ENCODE measurements at places on chromosomes 11 and 22.

GRCh38 chr11:57490456-57491248 is 24.9 kb downstream of the SLC43A1 start:
- no peak for DNase-seq

DNA sequence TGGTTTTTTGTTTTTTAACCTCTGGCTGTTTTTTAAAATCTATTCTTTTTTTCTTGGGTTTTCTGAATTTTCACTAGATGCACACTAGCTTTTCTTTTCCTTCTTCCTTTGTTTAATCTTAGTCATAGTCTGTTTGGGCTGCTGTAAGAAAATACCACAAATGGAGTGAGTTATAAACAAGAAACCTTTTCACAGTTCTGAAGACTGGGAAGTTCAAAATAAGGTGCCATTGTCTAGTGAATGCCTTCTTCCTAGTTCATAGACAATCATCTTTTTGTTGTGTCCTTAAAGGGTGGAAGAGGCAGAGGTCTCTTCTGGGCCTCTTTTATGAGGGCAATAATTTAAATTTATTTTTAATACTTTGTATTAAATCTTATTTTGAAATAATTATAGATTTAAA is 532.9 kb upstream of the ANO5 start:
- DNase-seq = no peak

DNA sequence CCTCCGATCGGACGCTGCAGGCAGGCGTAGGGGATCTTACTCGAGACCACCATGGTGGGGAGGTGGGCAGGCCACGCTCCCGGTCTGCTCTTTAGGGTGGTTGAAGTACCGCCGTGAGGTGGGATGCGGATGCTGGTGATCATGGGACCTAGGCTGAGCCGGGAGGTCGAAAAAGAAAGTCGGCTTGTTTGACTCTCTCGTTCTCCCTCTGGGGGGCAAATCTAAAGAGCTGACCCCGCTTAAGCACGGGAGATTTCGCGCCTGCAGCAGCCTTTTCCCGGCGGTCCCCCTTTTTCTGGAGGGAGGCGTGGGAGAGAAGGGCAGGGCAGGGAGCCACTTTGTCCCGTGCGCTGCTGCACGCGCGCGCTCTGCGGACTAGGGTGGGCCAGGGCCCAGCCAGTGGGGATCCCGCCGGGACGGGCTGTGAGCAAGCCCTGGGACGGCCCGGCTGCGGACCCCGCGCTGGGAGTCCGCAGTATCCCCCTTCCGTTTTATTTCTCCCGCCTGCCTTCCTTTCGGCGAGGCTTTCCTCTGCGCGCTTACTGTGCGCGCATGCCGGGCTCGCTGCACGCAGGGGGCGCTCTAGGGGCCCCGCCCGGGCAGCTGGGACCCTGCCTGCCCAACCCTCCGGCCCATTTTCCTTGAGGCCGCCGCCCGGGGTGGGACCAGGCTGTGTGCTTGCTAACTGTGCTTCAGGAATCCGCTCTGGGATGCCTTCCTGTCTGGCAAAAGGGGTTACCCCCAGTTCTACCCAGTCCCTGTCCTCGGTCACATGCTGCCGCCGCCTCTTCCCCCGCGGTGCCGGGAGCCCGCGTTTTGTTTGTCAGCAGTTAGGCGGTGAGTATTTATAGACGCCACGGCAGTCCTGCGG is 81.0 kb downstream of the PRR5L start:
- DNase-seq = no peak

DNA sequence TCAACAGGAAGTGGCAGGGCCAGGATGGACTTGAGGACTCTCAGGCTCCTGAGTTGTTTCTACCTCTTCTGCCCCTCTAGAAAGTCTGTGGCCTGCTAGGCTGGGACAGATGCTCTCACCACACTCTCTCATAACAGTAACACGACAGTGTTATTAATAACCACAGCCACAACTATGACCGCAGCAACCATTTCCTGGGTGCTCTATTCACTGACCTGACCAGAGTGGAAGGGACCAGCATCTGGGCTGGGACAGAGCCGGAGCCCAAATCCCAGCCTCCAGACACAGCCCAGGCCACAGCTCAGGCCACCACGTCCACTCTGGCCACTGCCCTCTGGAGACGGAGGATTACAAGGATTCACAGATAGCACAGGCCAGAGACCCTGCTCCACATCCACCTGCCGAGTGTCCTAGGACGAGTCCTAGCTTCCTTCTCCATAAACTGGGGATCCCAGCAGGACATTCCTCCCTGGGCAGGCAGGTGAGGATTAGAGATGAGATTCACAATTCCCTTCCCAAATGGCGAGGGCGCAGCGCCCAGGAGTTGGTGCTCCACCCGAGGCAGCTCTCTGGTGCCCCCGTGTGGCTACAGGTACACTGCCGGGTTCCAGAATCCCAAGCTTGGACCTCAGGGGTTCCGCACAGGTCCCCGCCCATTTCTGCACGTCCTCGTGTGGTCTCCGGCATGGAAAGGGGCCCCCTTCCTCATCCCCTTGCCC is 7.1 kb downstream of the PNPLA5 start:
- peak; percentile 15 for DNase-seq

DNA sequence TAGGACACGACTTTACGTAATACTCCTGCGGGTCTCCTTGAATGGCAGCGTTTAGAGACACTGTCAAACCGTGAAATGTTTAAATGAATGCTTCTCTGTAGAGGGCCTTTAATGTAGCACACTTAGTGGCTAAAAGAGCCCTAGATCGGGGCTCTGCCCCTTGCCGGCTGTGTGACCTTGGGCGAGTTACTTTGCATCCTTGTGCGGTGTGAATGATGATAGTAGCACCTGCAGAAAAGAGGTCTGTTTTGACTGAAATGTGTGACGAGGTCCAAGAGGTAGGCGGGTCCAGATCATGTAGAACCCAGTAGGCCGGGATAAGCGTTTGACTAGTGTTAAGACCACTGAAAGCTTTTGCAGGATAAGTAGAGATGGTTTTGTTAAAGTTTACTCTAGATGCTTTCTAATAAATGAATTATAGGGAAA is 866 bp downstream of the MED17 start:
- no peak for DNase-seq
